Right renal pelvis (tissue), 4 donors: ENCODE measurements at places on chromosomes 4 and X. TPM values are rescaled to one million over a fixed set of nuclear protein-coding genes. Genes with fewer than 3 reads are reported as not detected.

The AKAP4 gene
- 0.11 TPM for polyA plus RNA-seq

The TMSB15A gene
- polyA plus RNA-seq, result 64.7 TPM

The C4orf46 gene
- polyA plus RNA-seq, result 20.3 TPM

The MAGEA2 gene
- not detected for polyA plus RNA-seq

The RAI2 gene
- polyA plus RNA-seq, result 11.8 TPM

The GPR50 gene
- polyA plus RNA-seq, result 0.12 TPM

The TMPRSS11D gene
- 0.04 TPM for polyA plus RNA-seq

The TCEAL6 gene
- polyA plus RNA-seq, result 0.40 TPM

The ADH1B gene
- 18.5 TPM for polyA plus RNA-seq

The BCLAF3 gene
- polyA plus RNA-seq, result 10.5 TPM

The PALLD gene
- polyA plus RNA-seq, result 246 TPM

The SPANXA2 gene
- polyA plus RNA-seq, result not detected
